Stimulated activated CD4-positive, alpha-beta T cell treated with anti-CD3 and anti-CD28 coated beads, Interleukin-4, amount 100 ng/mL, for 1 hour (primary cell): ENCODE measurements at places on chromosomes 6 and 20.

DNA sequence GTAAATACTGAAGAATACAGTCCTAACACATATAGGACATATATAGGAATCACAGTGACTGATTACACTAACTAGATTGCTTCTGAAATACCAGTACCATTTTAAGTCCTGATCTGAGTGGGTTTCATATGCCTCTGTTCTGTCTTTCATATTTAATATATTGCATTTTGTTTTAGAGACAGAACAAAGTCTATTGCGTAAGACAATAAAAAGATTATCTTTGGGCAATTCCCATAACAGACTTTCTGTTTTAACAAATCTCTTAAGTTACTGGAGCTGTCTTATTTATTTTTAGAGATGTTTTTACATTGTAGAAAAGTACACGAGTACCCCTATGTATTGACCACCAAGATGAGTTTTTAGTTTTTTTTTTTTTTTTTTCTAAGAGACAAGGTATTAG is 29.6 kb downstream of the ANKRD6 start:
- no peak for DNase-seq

DNA sequence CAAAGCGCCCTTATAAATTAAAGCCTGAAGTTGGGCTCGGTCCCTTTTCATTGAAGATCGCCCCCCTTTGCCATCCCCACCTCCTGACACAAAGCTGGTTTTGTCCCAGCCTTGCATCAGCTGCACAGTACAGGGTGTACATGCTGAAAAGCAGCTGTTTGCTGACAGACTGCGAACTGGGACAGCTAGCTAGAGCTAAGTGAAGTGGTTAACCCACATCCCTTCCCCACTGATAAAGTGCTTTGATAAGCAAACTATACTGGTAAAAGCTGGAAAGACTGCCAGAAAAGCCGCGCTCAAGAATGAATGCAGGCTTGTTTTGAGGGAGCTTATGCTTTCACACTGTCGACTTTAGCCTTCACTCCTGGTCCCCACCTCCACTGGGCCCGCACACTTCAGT is 207.3 kb downstream of the GMDS start:
- DNase-seq = peak; percentile 2

- DNase-seq = peak; percentile 49
Measured at GRCh38 chr20:1185790-1186334, 1.1 kb upstream of the TMEM74B start.

DNA sequence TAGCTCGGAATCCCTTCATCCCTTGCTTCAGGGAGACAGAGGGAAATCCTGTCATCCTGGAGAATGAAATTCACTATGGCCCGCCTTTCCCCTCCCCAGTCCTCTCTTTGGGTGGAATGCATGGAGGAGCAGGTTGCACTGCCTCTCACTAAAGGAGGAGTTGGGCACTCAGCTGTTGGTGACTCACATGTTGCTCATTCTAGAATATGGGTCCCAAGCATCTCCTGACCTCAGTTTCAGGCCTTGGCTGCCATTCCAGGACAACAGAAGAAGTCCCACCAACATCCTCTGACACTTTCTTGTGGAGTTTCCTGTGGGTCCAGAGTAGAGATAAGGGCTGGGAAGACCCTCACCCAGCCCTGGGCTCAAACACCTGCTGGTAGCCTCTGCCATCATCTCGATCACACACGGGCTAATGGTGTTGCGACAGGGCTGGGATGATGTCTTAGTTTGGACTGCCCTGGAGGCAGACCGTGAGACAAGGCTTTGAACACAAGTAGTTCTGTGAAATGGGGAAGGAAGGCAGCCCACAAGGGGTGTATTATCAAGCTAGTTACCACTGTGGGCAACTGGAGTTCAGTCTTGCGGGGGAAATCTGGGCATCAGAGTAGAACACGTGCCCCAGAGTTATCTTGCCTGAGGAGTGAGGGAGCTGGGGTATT is 52.4 kb upstream of the RNF24 start:
- no peak for DNase-seq

- no peak for DNase-seq
Measured at GRCh38 chr20:24370249-24370648, 99.2 kb upstream of the SYNDIG1 start.

DNA sequence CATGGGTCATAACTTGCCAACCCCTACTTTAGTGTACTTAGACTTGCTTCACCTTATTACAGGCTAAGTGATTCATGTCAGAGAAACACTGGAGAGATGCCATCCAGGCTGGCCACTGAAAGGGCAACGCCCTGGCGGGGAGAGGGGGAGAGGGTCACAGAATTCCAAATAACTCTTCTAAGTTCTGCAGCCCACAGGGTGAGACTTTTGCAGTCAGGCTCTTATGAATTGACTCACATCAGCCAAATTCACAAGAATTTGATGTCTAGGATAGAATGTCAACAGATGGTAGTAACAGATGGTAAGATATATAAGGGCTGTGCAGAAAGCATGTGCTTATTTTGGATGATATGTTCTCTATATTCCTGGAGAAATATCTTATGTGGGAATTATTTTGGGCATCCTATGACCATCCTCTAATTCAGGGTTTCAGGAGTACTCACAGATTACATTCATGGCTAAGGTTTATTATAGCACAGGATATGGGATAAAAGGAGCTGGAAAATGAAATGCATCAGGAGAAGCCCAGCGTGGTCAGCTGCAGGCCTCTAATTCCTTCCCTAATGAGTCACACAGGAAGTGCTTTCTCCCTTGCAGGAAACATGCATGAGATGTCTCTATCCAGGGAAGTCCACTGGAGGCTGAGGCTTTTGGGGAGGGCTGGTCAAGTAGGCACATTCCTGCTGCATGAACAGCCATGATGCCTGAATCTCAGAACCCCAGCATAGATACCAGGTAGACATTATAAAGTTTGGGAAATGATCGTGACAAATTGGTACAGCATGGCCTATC is 58.7 kb upstream of the RIN2 start:
- no peak for DNase-seq

- no peak for DNase-seq
Measured at GRCh38 chr20:571754-572441, 28.3 kb upstream of the CSNK2A1 start.

- DNase-seq = no peak
Measured at GRCh38 chr6:164532198-164533044, 777.0 kb downstream of the C6orf118 start.

GRCh38 chr20:25984933-25985332 is 288.3 kb upstream of the ZNF337 start:
- DNase-seq = peak; percentile 62

- no peak for DNase-seq
Measured at GRCh38 chr6:2448826-2449571, 203.6 kb upstream of the GMDS start.

GRCh38 chr20:33853507-33853813 is 42.3 kb downstream of the CHMP4B start:
- peak; percentile 26 for DNase-seq

GRCh38 chr20:3908667-3909066 is 19.5 kb downstream of the PANK2 start:
- DNase-seq = no peak

DNA sequence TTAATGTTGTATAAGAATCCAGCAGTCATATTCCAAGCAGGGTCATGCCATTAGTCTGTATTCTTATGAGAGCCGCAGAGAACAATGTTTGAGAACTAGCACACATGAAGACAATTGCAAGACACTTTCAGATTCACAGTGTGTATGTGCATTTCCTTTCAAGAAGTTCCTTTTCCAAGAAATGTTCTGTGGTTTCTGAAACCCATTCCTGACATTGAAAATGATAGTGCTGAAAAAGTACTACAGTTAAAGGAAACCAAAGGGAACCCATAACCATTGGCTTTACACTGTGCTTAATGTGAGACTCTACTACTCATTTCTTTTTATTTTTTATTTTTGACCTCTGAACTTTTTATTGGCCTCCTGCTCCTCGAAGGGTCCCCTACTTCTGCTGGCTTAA is 4.2 kb upstream of the CALHM6 start:
- DNase-seq = no peak
